ENCODE measurements at places on chromosomes 3 and 15. TPM values are rescaled to one million over a fixed set of nuclear protein-coding genes. Genes with fewer than 3 reads are reported as not detected.

DNA sequence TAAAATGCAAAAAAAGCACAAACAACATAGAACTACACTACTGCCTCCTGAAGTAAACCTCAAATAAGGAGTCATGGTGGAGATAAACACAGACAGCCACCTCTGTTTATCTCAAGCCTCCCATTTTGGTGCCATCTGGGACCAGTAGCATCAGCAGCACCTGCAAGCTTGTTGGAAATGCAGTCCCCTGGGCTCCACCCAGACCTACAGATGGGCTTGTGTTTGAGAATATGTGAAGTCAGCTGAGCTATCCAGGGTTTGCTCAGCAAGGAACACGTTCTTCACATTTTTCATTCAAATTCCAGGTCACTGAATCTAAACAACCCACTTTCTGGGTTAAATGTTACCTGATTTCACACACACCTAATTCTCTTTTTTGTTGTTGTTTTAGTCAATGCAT, 45.5 kb downstream of the RASGRF1 start:
- H3K27me3 ChIP-seq = no peaks in the 10 kb centered on the region
- no peak overlapping the region for H3K27ac ChIP-seq
- no peak overlapping the region for H3K4me3 ChIP-seq
- H3K36me3 ChIP-seq = no peaks in the 10 kb centered on the region

Gene EAF2
- 6.3 TPM for total RNA-seq

- no peaks in the 10 kb centered on the region for H3K27me3 ChIP-seq
- H3K27ac ChIP-seq = peak overlapping the region; percentile 46
- no peak for DNase-seq
- H3K36me3 ChIP-seq = no peaks in the 10 kb centered on the region
Observed at GRCh38 chr15:59349680-59350420, 22.8 kb downstream of the MYO1E start.

DNA sequence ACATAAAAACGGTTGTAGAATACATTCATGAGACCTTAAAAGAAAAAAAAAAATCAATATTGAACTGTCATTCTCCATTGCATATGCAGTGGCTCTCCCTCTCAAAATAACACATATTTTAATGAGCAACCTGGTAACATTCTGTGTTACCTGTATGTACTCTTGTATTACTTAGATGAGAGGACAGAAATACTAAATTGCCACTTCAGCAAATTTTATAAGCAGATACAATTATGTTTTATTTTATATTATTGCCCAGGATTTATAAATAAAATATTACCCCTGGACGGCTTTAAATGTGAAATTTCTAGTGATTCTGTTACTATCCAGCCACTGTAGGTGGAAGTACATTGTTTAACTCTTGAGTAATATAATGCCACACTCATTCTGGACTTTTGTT, 463.2 kb upstream of the ROBO1 start:
- H3K36me3 ChIP-seq = no peaks in the 10 kb centered on the region
- no peak overlapping the region for H3K27ac ChIP-seq
- DNase-seq = no peak
- no peaks in the 10 kb centered on the region for H3K27me3 ChIP-seq

DNA sequence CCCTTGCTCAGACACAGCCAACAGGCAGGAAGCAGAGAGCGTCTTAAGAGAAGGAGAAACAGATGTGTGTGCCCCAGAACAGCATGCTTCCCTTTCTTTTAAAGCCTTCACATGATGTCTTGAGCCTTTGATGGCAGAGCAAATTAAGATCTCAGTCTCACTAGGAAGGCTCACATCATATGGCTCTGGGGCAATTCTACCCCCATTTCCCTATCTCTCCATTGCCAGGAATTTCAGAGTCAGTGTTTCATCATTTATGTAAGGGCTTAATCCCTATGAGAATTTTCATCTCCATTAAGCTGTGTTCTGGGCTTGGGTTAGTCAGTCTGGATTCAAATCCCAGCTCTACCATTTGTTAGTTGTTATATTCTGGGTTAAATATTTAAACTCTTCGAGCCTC, 41.4 kb upstream of the GLCE start:
- no peaks in the 10 kb centered on the region for H3K4me1 ChIP-seq
- no peaks in the 10 kb centered on the region for H3K27me3 ChIP-seq
- H3K4me3 ChIP-seq = no peak overlapping the region
- no peaks in the 10 kb centered on the region for H3K36me3 ChIP-seq
- no peak overlapping the region for H3K27ac ChIP-seq
- no peak for DNase-seq

Gene P4HTM
- total RNA-seq = 34.9 TPM

GRCh38 chr15:66524838-66525237, 19.7 kb downstream of the ZWILCH start:
- no peak for DNase-seq
- H3K4me3 ChIP-seq = no peak overlapping the region
- no peaks in the 10 kb centered on the region for H3K36me3 ChIP-seq
- H3K4me1 ChIP-seq = no peaks in the 10 kb centered on the region
- H3K27me3 ChIP-seq = no peaks in the 10 kb centered on the region

GRCh38 chr15:29220852-29221251, 48.8 kb downstream of the NSMCE3 start:
- H3K4me1 ChIP-seq = no peaks in the 10 kb centered on the region
- no peaks in the 10 kb centered on the region for H3K36me3 ChIP-seq
- DNase-seq = no peak
- H3K27ac ChIP-seq = no peak overlapping the region
- no peaks in the 10 kb centered on the region for H3K27me3 ChIP-seq

DNA sequence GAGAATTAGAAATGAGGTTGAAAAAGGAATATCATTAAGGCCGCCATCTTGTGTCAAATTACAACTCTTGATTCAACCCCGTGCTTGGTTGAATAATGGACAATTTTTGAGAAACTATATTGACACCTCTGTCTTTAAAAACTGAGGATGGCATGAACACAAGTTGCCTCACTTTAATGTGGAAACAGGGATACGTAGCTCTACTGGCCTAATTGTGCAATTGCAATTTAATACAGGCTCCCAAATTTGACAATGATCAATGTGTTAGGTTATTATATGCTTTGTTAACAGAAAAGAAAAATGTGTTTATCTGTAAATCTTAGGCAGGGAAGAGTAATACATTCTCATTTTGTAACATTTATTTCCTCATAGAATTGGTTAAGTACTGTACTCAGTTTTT, 77.1 kb upstream of the MCTP2 start:
- no peaks in the 10 kb centered on the region for H3K36me3 ChIP-seq
- no peak overlapping the region for H3K4me3 ChIP-seq
- no peak overlapping the region for H3K27ac ChIP-seq
- DNase-seq = no peak

Gene MIX23
- total RNA-seq = 66.6 TPM

Data from colonic mucosa (tissue), 4 donors.